ENCODE measurements at places on chromosomes 2 and 18.

- DNase-seq, result no peak
Measured at GRCh38 chr2:85958731-85959130, 69.9 kb upstream of the ST3GAL5 start.

GRCh38 chr18:77763530-77764145, 514.0 kb downstream of the GALR1 start:
- no peak for DNase-seq

GRCh38 chr18:31538837-31539236, 40.9 kb downstream of the DSG2 start:
- DNase-seq, result no peak

- DNase-seq, result peak; percentile 63
Measured at GRCh38 chr18:76686737-76687231, 135.6 kb upstream of the ZNF236 start.

GRCh38 chr2:2664989-2665833, 334.1 kb upstream of the MYT1L start:
- DNase-seq, result peak; percentile 26

GRCh38 chr18:27175914-27176313, 9.2 kb downstream of the CHST9 start:
- no peak for DNase-seq

DNA sequence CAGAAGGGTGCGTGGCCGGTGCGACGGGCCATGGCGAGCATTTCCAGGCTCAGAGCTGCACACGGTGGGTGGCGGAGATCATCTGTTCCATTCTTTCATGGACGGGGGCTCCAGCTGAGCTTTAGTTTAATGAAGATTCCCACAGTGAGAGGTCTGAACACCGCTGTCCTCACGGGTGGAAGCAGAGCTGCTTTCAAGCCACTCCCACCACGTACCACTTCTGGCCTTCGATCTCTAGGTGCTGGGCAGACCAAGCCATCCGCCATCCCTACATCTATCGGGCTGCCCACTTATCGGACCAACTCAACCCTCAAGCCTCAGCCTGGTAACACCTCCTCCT, 18.5 kb downstream of the GPR35 start:
- no peak for DNase-seq

GRCh38 chr2:230974096-230974913, 21.6 kb upstream of the SPATA3 start:
- DNase-seq, result peak; percentile 86

GRCh38 chr2:43055985-43056384, 170.4 kb downstream of the ZFP36L2 start:
- DNase-seq, result no peak

GRCh38 chr2:33077844-33078243, 131.1 kb downstream of the LTBP1 start:
- DNase-seq, result no peak

- peak; percentile 19 for DNase-seq
Measured at GRCh38 chr18:24734058-24734457, 273.6 kb downstream of the HRH4 start.

- no peak for DNase-seq
Measured at GRCh38 chr2:71696381-71696780, 243.0 kb downstream of the DYSF start.

DNA sequence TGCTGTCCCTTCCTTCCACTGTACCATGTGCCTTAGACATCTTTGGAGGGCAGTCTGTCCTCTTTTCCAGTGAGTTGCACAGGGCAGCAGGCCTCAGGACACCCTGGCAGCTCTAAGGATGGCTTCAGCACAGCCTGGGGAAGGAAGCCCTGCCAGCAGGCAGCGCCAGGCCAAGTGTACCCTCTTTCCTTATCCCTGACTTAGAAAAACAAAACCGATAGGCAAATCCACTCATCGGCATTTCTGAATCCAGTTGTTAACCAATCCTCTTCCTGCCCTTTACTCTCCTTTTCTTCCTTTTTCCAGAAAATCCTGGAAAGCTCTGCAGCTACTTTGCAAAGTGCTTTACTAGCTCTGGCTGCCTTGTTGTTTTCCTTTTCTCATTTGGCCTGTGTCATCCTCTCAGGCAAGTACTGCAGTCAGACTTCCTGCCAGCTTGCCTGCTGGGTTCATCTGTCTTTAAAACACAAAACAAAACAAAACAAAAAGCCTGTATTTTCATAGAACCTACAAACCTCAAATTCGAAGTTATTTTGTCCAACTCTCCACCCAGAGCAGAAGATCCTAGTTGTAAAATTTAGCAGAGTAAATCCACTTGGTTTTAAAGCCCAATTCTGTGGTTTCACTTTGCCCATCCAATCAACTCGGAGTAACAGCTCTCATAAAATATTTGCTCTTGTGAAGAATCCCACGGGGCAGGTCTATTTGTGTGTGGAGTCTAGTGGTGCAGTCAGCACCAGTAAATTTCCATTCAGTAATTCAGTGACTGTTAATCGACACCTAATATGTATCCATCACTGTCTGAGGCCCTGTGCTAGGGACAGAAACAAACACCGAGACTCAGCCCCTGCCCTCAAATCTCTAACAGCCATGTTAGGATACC, 45.2 kb downstream of the PCBP1 start:
- DNase-seq, result peak; percentile 59

- peak; percentile 69 for DNase-seq
Measured at GRCh38 chr2:121746071-121746578, 9.3 kb upstream of the TSN start.

GRCh38 chr18:58609536-58609993, 19.3 kb downstream of the ALPK2 start:
- DNase-seq, result peak; percentile 27
